ENCODE measurements at places on chromosomes 2 and 18.

DNA sequence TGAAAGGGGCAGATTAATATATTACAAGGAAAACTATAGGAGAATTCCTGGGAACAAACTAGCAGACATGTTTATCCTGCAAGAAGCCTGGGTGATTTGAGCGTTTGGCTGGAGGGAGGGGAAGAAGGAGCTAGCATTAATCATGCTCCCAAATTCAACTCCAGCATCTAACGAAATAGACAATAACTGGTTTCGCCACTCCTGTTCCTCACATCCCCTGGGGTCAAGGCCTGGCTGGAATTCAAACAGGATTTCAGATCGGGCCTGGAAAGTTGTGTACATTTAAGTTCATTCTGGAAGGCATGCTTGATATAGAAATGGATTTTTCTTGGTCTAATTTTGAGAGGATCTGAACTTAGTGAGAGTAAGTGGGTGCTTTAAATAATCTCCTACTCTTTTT, 126.1 kb upstream of the CTAGE1 start:
- no peak for DNase-seq

DNA sequence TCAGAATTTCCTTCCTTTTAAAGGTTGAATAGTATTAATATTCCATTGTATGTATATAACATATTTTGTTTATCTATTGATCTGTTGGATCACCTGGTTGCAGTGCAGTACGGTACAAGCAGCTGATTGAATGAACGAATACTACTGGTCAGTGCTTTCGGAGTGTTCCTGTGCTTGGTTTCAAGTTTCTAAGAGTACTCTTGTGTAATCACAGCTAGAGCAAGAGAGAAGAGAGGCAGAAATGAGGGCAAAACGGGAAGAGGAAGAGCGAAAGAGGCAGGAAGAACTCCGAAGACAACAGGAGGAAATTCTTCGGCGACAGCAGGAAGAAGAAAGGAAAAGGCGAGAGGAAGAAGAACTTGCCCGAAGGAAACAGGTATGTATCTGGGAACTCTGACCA, 40.3 kb upstream of the KCNJ13 start:
- no peak for DNase-seq

DNA sequence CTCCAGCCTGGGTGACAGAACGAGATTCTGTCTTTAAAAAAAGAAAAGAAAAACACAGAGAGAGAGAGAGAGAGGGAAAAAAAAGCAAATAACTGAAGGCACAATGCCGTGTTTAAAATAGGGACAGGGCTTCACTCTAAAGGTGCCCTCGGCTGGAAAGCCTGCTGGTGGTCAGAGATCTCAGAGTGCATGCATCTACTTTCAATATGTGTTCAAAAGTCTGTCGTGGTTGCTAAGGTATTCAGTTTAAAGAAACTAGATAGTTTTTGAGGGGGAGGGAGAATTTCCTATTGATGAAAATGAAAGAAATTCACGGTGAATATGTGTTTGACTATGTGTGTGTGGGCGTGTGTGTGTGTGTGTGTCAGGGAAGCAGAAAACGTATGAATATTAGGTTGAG, 11.0 kb upstream of the CBLN2 start:
- DNase-seq = no peak

DNA sequence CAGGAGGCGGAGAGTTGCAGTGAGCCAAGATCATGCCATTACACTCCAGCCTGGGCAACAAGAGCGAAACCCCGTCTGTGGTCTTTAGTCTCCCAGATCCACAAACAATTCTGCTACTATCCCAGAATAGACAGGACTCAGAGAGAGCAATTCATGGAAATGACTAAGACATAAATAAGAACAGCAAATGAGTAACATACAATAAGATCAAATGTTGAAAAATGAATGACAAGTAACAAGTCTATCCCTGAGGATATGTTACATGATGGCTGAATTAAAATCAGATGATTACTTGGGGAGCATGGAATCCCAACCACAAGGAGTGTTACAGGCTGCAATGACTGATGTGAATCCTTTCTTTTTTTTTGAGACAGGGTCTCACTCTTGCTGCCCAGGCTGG, 10.3 kb downstream of the ARL5A start:
- no peak for DNase-seq

DNA sequence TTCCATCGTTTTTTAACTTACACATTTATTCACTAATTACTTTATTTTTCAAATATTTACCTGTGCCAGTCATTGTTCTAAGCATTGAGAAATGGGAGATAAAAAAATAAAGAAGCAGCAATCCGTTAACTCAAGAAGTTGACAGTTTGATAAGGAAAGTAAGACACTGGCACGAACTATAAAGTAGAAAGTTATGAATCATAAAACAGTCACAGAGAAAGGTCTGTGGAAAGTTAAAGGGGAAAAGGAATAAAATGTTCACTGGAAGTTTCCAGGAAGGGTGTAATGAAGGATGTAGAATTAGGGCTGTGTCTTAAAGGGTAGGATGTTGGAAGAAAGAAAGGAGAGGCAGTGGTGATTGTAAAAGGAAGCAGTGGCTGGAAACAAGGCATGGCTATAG, 118.9 kb downstream of the RDH14 start:
- no peak for DNase-seq

DNA sequence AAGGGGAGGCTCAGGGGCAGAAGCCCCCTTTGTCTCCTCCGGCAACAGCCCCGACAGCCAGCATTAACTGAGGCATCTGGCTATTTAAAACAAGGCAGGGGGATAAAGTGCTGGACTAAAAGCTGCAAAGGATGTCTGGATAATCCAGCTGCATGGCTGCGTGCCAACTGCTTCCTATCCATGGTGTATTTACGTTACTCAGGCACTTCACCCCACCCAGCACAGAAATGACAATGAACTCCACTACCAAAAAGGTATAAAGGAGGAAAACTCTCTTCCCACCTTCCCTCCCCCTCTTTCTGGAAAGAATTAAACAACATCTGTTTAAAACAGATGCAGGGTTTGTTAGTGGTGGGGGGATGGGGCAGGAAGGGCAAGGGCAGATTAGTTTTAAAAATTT, 82.5 kb downstream of the SPRED2 start:
- no peak for DNase-seq

DNA sequence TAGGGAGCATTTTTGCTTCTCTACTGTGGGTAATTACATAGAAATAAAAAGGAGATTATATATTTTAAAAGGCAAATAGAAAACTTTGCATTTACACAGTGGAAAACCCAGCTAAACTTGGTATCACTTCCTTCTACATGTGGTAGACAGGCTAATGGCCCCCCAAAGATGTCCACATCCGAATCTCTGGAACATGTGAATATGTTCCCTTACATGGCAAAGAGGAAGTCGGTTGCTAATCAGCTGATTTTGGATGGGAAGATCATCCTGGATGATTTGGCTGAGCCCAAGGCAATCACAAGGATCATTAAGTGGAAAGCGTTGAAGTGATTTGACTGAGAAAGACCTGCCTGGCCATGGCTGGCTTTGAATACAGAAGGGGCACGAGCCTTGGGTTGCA, 26.2 kb downstream of the CREG2 start:
- DNase-seq = no peak

GRCh38 chr2:102256276-102256675, 55.1 kb upstream of the IL1RL1 start:
- DNase-seq = no peak

- DNase-seq = no peak
These were observed 37.9 kb upstream of the NARS1 start for GRCh38 chr18:57659460-57660102.

DNA sequence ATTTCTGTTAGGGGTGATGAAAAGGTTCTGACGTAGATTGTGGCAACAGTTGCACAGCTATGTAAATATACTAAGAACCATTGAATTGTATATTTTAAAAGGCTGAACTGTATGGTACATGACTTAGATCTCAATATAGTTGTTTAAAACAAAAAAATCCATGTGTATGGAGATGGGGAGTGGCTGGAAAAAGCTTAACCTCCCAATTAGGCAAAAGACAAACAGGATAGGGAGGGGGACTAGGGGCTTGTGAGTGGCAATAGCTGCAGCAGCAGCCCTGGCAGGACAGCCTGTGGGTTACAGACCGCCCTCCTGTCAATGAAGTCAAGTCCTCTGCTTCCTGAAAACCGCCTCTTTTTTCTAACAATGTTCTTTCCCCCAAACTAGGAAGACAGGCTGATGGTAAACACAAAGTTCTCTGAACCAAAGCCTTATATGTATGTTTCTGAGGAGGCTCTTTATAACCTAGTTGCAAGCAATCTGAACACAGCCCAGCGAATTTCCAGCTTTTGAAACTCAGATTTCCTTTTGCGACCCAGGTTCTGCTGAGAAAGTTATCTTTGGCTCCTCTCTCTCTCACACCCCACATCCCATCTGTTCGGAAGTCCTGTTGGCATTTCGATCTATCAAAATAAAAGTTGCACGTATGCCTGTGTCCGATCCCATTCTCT, 10.3 kb downstream of the ATP8B1 start:
- no peak for DNase-seq

- no peak for DNase-seq
These were observed 253.6 kb downstream of the PRKCE start for GRCh38 chr2:45904946-45905631.

DNA sequence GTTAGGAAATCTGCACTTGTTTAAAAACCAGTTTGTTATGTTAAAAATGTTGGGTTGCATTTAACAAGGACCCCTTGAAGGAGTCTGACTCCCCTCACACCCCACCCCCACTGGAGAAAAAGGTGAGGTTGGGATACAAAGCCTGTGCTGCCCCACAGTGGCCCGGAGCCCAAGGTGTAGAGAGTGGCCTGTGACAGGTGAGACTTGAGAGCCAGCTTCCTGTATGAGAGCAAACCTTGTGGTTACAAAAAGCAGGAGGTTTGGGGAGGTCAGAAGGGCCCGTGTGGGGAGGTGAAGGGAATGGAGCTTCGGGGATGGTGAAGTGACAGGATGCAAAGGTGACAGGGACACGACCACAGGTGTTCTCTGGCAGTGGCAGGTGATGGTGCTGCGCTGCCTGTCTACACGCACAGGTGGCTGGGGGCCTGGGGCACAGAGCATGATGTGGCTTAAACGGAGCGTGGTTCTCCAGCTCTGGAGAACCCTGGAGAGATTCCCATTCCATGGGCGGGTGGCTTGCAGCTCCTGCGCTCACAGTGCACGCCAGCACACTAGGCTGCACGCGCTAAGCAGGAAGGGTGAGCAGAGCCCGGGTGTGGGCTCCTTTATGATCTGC, 29.0 kb downstream of the IMPA2 start:
- DNase-seq = no peak

All from stimulated activated CD8-positive, alpha-beta memory T cell treated with anti-CD3 and anti-CD28 coated beads, Interleukin-4, amount 100 ng/mL, for 4 hours (primary cell).